Left hindlimb (tissue), 1 donor: ENCODE measurements at places on chromosomes 7 and 10.
A peak's percentile ranks its signal among the peaks of the same experiment; 100 is the strongest.

GRCh38 chr10:18980089-18980629 is 68.4 kb upstream of the MALRD1 start:
- DNase-seq: no peak

DNA sequence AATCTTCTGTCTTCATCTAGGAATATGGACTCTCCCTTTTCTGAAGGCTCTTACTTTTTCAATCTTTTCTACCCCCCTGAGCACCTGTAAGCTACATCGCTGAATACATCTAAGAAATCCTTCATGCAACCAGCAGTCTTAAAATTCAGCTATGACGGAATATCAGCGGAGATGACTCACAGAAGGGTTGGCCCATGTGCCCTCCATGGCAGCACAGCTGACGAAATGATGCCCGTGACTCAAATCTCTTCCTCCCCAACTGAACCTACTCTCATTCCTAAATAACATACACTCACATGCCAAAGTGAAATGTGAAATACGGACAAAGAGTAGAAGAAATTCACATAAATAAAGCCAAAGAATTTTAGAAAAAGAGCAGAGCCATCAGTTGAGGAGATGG is 30.3 kb upstream of the NCAPG2 start:
- DNase-seq: no peak

- peak; percentile 84 for DNase-seq
Measured at GRCh38 chr10:61452655-61453641, at the start of gene TMEM26. Gene TMEM26, minus strand, starts transcription at chr10:61453381. Its CDS starts 300 bp downstream, at chr10:61453081.

DNA sequence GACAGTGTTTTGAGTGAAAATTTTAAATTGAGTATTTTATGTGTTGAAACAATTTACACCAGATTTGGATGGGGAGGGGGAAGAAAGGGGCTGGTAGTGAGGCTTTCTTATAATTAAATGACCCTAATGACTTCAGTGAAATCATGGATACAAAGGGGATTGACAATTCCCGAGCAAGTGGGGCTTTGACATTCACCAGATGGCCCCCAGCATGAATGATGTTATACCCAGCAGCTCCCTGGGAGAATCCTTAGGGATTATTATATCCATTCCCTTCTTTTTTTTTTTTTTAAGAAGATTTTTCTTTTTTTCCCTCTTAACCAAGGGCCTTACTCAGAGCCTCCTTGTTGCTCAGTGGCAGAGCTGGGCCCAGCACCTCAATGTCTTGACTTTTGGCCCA is 17.9 kb downstream of the PLPP4 start:
- no peak for DNase-seq

GRCh38 chr7:85686401-85687181 is 499.7 kb upstream of the SEMA3D start:
- DNase-seq: no peak

GRCh38 chr7:5068521-5068920 is 22.9 kb downstream of the RBAK start:
- DNase-seq: no peak

GRCh38 chr10:119653209-119653608 is 2.0 kb downstream of the BAG3 start:
- DNase-seq: no peak

- DNase-seq: no peak
Measured at GRCh38 chr7:55117286-55117685, 98.5 kb downstream of the EGFR start.

DNA sequence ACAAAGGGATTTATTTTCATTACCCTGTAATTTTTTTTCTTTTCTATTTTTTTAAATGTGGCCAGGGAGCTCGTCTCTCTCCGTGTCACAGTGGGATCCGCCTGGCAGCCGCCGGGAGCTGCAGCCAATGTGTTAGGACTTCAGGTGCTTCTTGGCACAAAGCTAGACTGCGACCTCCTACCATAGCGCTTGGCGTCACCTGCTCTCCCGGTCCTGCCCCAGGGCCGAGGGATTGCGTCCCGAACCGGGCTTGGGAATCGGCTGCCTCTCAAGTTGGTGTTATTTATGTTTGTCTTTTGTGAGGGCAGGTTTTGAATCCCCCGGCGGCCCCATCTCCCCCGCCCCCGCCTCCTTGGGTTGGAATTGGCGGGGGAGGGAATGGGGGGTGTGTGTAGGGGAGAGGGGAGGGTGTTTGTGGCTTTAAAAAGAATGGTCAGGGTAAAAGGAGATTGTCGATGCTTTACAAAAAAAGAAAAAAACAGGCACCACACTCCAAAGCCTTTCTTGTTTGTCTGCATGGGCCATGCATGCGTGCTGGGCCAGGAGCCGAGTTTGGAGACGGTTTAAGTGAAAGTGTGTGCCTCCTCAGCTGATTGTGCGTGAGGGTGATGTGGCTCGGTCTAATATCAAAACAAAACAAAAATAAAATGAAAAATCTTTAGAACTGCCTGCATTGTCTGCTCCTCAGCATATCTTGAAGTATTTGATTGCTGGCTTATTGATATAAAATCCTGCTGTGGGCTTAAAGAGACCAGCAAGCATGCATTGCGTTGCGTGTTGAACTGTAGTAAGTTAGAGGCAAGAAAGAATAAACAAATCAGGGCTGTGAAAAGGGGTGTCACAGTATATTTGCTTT is 1.2 kb downstream of the PPP1R9A start:
- DNase-seq: peak; percentile 71

DNA sequence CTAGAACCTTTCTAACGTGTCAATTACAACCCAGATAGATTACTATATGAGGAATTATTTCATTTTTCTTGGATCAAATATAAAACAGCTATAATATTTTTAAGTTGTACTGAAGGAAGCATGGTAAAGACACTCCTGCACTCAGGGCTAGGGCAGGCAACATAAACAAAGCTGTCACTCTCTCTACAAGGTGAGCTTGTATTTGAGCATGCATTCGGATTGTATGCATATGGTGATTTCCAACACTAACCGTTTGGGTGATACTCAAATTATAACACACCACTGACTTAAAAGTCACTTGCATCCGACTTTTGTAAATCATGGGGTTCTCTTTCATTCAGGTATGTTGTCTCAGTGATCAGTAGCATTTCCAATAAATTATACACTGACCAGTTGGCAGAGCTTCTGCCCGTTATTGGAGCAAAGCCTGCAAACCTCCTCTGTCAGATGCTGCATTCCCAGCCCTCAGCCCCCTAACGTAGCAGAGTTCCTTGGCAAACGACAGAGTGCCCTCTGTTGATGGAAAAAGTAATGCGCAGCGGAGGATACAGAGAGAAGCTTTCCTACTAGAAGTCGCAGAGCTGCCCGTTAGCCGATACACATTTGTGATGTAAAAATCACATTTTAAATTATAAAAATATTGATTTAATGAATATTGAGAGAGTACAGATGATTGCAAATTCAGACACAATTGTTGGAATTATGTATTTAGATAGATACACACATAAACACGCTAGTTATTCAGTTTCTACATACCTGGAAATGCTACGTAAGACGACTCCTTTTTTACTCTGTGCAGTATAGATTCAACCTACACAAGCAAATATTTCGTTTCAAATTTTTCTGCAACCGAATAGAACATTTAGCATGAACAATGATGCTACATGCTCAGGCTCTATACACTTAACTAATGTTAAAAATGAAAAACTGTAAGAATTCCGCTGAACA is 173.9 kb upstream of the SP4 start:
- peak; percentile 69 for DNase-seq

GRCh38 chr7:96823274-96823673 is 113.6 kb upstream of the SEM1 start:
- DNase-seq: no peak

DNA sequence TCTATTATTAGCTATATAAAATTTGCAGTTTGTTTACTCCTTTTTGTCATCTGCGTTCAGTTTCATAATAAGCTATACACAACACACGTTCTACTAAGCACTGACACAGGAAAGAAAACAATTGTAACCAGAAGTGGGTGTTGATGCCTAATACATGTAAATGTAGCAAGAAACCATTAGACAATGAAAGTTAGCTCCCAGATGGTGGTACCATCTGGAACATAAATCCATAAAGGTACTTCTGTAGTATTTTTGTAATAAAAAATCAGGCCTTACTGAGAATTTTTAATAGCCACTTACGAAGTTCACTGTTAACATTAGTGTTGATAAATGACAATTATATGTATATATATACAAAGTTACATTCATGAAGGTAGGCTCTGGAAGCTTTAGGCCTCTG is 194.7 kb downstream of the KCND2 start:
- DNase-seq: no peak

- DNase-seq: no peak
Measured at GRCh38 chr10:98486421-98486820, 39.7 kb upstream of the HPS1 start.
